ENCODE measurements at places on chromosomes 13 and 19.

DNA sequence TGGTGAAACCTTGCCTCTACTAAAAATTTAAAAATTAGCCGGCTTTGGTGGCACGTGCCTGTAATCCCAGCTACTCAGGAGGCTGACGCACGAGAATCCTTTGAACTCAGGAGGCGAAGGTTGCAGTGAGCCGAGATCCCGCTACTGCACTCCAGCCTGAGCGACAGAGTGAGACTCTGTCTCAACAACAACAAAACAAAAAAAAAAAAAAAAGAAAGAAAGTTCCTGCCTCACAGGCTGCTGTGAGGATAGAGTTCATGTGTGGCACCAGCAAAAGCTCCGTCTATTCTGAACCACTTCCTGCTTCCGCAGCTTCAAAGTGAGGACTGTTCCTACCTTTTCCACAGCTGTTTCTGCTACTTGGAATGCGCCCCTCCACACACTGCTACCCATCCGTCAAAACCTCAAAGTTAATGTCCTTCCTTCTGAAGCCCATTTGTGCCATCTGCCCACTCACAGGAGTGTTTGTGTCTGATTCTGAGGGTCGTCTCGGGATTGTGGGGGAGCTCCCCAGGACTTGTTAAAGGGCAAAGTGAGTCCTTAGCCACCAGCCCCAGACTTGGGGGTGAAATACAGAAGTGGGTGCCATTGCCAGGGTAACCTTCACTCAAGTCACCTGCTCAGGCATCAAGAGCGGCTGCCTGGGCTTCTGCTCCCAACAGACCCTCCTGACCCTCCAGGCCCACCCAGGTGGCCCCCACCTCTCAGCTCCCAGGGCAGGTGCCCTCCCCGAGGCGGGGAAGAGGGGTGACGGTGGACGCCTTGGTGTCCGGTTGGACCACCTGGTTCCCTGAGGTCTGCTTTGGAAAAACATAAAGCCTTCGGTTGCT, 2.9 kb downstream of the MFSD12 start:
- peak; percentile 64 for DNase-seq

DNA sequence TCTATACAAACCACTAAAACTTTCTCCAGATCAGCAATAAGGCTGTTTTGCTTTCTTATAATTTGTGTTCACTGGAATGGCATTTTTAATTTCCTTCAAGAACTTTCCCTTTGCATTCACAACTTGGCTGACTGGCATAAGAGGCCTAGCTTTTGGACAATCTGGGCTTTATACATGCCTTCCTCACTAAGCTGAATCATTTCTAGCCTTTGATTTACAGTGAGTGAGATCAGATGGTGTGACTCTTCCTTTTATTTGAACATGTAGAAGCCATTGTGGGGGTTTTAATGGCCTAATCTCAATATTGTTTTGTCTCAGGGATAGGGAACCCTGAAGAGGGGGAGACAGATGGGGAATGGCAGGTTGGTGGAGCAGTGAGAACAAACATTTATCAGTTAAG, 82.7 kb downstream of the FOXO1 start:
- DNase-seq: no peak

DNA sequence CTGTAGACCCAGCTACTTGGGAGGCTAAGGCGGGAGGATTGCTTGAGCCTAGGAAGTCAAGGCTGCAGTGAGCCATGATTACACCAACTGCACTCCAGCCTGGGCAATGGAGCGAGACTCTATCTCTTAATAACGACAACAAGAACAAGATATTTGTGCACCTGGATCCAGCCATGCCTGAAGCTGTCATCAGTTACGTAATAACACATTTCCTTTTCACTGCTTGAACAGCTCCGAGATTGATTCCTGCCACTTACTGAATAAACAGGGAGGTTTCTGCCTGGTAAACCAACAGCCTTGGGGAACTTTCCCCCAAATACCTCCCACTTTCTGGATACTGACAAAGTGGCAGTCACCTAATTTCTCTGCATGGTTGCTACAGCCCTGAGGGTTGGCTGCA, 5.4 kb downstream of the KANK2 start:
- no peak for DNase-seq

DNA sequence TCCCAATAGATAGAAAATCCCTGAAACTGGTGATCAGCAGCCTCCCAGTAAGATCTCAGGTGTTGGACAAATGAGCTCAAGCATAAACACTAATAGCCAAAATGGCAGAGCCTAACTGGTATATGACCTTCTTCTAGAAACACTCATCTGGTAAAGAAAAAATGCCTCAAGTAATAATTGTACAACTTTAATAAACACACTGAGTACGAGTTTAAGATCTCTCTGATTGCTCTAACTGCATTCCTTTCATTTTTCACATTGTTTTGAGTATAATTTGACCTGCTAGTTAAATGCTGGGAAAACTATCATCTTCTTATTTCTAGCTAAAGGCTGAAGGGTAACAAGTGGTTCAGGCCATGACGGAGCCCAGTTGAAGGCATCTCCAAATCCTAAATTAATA, 2009.5 kb upstream of the PCDH20 start:
- DNase-seq: no peak

DNA sequence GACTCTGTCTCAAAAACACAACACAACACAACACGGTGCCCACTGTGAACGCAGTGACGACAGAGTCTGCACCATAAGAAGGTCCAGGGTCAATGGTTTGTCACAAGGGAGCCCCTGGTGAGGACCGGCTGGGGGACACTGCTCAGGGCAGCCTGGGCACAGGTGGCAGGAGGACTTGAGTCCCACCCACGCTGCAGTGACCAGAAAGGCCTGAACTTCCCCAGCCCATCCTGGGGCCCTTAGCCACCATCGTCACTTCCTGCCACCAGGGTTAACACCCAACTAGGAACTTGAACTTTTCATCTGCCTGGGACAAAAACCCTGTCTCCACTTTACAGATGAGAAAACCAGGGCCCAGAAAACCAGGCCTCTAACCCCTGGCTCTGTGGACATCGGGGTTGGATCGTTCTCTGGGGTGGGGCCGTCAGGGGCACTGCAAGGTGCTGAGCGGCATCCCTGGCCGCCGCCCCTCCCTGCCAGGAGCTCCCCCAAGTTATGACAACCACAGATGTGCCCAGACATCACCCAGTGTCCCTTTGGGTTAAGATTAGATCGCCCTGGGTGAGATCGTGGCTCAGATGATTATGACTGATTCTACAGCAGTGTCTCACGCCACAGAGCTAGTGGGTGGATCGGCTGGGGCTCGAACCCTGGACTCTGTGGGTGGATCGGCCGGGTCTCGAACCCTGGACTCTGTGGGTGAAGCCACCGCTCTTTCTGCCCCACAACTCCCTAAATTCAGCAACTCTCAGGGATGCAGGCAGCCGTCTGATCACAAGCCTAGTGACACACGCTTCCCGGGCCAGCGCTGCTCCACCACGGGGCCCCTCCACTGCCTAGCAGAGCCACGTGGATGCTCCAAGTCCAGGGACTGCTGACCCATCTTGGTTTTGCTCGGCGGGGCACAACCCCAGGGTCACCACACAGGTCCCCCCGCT, 14.0 kb downstream of the MOB3A start:
- DNase-seq: peak; percentile 57

DNA sequence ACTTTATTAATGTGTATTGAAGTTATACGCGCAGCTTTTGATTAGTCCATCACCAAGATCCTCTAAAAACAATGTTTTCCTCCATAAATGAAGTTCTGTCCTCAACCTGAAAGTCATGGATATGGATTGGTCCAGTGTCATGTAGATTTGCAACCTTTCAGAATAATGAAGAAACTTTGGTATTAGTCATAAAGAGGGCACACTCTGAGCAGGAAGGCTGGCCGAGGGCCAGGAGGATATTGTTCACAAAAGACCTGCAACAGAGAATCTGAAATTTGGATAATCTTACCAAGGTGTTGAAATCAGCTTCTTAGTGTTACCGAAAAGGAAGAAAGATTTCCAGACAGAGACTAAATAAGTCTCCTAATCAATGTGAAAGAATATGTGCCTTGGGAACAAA, 20.7 kb downstream of the CLDN10 start:
- no peak for DNase-seq

DNA sequence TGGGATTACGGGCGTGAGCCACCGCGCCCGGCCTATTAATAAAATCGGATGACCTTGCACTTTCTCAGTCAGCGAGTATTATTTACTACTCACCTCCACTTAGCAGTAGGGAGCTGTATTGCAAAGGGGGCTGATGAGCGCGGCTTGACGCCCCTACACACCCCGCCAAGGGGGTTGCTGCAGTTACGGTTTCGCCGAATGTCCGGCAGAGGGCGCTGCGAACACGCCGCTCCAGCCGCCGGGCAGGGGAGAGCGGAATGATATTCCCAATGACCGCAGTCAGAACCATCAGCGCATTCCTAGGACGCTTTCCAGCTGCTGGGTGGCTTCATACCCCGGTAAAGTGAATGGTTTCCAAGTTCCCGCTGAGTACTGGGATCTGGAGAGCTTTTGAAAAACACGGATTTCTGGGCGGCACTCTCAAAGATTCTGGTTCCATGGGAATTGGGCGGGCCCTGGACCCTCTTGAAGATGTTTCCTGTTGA, 30.0 kb upstream of the TPT1 start:
- DNase-seq: peak; percentile 74

GRCh38 chr13:46961719-46962118, 64.9 kb upstream of the HTR2A start:
- no peak for DNase-seq

DNA sequence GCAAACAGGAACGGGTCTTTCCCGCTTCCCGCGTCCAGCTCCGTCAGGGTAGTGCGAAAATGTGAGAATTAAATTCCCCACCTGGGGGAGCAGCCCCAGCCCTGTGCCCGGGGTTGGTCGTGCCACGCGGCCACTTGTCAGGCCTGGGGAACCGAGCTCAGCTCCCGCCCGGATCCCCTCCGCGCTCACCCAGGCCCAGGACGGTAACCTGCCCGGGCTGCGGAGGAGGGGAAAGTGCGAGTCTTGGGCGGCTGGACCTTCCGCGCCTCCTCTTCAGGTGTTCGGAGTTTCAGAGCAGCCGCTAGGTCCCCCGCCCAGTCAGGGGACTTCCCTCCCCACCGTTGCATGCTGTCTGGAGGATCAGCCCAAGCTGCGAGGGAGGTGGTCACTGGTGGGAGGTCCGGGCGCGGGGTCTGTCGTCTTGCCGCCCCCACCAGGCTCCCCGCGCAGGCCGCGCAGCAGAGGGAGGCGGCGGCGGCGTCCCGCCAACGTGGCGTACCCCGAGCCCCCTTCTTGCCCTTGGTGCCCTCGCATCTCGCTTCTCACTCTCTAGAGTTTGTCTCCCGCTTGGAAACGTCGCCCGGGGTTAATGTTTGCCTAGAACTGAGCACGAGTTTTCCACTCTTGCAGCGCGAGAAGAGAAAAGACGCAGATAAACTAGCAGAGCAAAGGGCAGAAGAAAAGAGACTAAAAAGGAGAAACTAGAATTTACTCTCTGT, 8.1 kb downstream of the URAD start:
- no peak for DNase-seq

DNA sequence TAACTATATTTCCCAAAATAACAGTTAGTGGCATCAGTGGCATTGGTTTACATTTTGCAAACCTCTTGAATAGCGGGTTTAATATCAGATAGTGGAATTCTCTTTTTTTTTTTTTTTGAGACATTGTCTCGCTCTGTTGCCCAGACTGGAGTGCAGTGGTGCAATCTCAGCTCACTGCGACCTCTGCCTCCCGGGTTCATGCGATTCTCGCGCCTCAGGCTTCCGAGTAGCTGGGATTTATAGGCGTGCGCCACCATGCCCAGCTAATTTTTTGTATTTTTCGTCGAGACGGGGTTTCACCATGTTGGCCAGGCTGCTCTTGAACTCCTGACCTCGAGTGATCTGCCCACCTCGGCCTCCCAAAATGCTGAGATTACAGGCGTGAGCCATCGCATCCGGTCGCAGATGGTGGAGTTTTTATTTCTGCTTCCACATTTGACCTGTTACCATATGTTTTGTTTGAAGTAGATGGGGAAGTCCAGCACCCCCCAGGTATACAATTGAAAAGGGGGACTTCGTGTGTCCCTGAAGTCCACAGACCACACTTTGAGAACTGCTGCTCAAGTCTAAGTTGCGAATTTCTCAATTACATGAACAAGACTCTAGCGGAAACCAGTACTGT, 40.5 kb upstream of the XPO4 start:
- no peak for DNase-seq

DNA sequence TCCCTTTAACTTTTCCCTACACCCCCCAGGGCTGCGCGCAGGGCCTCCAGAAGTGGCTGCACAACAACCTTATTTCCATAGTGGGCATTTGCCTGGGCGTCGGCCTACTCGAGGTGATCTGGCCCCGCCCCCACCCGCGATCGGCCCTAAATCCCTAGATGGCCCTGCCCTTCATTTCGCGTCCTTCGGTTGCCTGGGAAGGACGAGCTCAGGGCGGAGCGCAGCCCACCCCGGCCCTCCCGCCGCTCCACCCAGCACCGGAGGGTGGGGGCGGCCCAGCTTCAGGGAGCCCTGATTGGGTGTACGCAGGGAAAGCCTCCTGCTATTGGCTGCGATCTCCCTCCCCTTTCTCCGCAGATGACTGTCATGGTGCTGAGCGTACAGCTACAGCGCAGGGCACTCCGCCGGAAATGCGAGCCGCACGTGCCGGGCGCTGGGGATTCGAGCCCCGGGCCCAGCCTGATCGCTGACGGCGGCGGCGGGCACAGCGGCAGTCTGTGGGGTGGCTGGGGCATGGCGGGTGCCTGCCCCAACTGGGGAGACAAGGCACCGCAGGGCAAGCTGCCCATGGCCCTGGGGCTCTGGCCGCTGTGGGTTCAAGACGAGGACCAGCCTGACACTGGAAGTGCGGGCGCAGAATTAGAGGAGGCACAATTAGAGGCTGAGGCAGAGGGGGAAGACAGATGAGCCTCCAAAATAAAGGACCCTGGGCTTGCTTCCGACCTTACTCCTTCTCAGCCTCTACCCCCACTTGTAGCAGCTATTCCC, 4.3 kb downstream of the CD37 start:
- no peak for DNase-seq

- DNase-seq: peak; percentile 81
These were observed 15.4 kb upstream of the SBNO2 start for GRCh38 chr19:1189419-1189818.

DNA sequence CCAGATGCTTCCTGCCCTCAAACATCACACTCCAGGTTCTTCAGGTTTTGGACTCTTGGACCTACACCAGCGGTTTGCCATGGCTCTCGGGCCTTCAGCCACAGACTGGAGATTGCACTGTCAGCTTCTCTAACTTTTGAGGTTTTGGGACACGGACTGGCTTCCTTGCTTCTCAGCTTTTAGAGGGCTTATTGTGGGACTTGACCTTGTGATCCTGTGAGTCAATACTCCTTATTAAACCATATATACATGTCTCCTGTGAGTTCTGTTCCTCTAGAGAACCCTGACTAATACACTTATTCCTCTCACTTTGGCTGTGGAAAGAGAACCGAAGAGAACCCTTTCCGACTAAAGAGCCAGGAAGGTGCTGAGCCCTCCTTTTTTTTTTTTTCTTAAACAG, 53.6 kb downstream of the LMO7 start:
- DNase-seq: no peak

All from CD4-positive, alpha-beta T cell treated with Interleukin-17A for 4 hours (primary cell).